ENCODE measurements at places on chromosomes 1 and 21.

DNA sequence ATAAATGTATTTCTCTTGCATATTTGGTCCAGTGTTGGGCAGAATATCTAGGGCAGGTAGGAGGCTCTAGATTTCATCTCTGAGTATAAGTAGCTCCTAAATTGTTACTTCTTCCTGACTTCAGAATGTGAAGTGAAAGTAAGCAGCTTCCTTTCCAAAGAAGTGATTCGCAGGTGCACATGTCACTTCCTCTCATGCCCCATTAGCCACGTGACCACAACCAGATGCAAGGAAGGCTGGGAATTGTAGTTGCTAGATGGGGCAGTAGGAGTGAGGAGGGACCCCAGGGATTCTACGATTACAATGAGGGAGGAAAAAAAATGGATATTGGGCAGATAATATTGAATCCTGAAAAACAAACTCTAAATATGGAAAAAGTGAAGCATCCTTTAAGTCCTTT, 113.2 kb upstream of the CYYR1 start:
- no peak for DNase-seq

GRCh38 chr1:220137019-220137786, 43.3 kb downstream of the IARS2 start:
- DNase-seq, result no peak

- DNase-seq, result no peak
Measured at GRCh38 chr1:55490547-55490946, 275.4 kb upstream of the USP24 start.

GRCh38 chr1:172180501-172181285, 239.8 kb upstream of the C1orf105 start:
- DNase-seq, result peak; percentile 40

DNA sequence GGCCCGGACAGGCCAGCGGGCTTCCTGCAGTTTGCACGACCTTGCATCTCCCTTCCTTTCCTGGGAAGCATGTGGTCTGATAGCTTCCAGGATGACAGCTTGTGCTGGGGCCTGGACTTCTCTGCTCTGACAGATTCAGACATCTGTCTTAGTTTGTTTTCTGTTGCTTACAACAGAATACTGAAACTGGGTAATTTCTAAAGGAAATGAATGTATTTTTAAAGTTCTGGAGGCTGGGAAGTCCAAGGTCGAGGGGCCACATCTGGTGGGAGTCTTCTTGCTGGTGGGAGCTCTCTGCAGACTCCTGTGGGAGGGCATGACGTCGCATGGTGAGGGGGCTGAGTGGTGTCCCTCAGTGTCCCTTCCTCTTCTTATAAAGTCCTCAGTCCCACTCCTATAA, 35.3 kb upstream of the TENT5B start:
- DNase-seq, result no peak

Data from activated T-helper 2 cell treated with anti-CD3 and anti-CD28 coated beads, Interferon-gamma antibody, Interleukin-2, Interleukin-4, amounts not matched to agents 10 μg/mL and 5 μg/mL and 100 μg/mL, durations not matched to agents 14 hours and 24 hours and 36 hours (primary cell).